Chondrocyte (in vitro differentiated cells): ENCODE measurements at places on chromosomes 7 and 10. TPM values are rescaled to one million over a fixed set of nuclear protein-coding genes. Genes with fewer than 3 reads are reported as not detected.

GRCh38 chr7:16514271-16514670 is 12.4 kb upstream of the LRRC72 start:
- H3K4me1 ChIP-seq = peaks cover 7% of the 10 kb centered on the region
- no peak overlapping the region for H3K4me3 ChIP-seq
- no peaks in the 10 kb centered on the region for H3K27me3 ChIP-seq
- H3K27ac ChIP-seq = no peak overlapping the region

The PTPRE gene
- total RNA-seq = 3.1 to 6.2 TPM (median 5.7 TPM) in 3 replicates

GRCh38 chr7:120774481-120774880 is 83.5 kb downstream of the TSPAN12 start:
- no peak overlapping the region for H3K4me3 ChIP-seq
- DNase-seq = no peak
- H3K27ac ChIP-seq = no peak overlapping the region
- H3K4me1 ChIP-seq = no peaks in the 10 kb centered on the region

DNA sequence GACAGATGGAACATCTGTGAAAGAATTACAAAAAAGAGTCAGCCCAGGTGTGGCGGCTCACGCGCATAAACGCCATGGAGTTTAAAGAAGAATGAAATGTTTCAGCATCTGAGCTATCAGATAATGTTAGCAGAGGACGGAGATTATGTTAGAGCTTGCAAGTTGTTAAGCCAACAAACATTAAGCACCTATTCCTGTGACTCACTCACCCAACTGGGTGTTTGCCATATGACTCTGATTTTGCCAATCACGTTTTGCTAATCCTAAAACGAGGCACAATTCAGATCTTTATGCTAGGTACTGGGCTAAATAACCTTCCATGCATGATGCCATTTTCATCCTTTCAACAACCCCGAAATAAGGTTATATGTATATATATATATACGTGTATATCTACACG is 29.0 kb upstream of the CCNY start:
- H3K27ac ChIP-seq = no peak overlapping the region
- H3K36me3 ChIP-seq = no peaks in the 10 kb centered on the region
- H3K4me1 ChIP-seq = no peaks in the 10 kb centered on the region
- H3K27me3 ChIP-seq = peaks cover 7% of the 10 kb centered on the region

GRCh38 chr7:107045195-107045960 is 873 bp downstream of the PRKAR2B start:
- H3K4me3 ChIP-seq = peak overlapping the region; percentile 74
- no peaks in the 10 kb centered on the region for H3K36me3 ChIP-seq
- H3K4me1 ChIP-seq = peaks cover 14% of the 10 kb centered on the region
- no peak for DNase-seq
- no peak overlapping the region for H3K27ac ChIP-seq

The PRKCQ gene
- total RNA-seq = 0.13 to 0.15 TPM in 2 of 3 replicates, not detected in the other

- H3K27ac ChIP-seq = no peak overlapping the region
- H3K27me3 ChIP-seq = peaks cover 20% of the 10 kb centered on the region
- H3K36me3 ChIP-seq = no peaks in the 10 kb centered on the region
- no peaks in the 10 kb centered on the region for H3K4me1 ChIP-seq
These were observed 183.4 kb downstream of the DNAJB6 start for GRCh38 chr7:157520249-157520648.

- no peak for DNase-seq
- peaks cover 4% of the 10 kb centered on the region for H3K36me3 ChIP-seq
- H3K27ac ChIP-seq = no peak overlapping the region
These were observed 58.8 kb downstream of the GRB10 start for GRCh38 chr7:50723888-50724287.

GRCh38 chr10:30820261-30820991 is 190.9 kb upstream of the LYZL2 start:
- no peaks in the 10 kb centered on the region for H3K36me3 ChIP-seq
- H3K4me3 ChIP-seq = peak overlapping the region; percentile 60
- H3K4me1 ChIP-seq = peaks cover 39% of the 10 kb centered on the region
- peak overlapping the region; percentile 95 for H3K27ac ChIP-seq

The SEMA3E gene
- 3.7 to 10.1 TPM (median 5.1 TPM) in 3 replicates for total RNA-seq
